ENCODE measurements at places on chromosomes 1 and 21.

GRCh38 chr1:223713546-223714420 lies 1.4 kb downstream of the CAPN2 start:
- DNase-seq: no peak

DNA sequence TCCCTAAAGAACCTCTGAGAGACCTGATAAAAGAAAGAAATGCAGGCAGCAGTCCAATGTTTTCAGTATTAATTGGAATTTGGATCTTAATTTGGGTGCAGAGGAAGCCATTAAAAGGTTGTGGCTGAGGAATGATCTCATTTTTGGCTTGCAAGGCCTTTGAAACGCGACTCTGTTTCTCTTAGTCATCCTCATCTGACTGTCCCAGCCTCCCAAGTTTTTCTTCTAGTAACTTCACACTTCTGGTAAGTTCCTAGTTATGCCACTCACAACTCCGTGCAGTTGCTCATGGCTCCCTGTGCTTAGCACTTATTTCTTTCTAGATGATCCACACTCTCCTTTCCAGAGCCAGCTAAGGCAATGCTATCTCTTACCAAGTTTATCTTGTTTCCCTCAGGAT lies 147.4 kb upstream of the USP24 start:
- DNase-seq: peak; percentile 36

GRCh38 chr1:156726549-156727226 lies 1.6 kb upstream of the METTL25B start:
- DNase-seq: peak; percentile 61

DNA sequence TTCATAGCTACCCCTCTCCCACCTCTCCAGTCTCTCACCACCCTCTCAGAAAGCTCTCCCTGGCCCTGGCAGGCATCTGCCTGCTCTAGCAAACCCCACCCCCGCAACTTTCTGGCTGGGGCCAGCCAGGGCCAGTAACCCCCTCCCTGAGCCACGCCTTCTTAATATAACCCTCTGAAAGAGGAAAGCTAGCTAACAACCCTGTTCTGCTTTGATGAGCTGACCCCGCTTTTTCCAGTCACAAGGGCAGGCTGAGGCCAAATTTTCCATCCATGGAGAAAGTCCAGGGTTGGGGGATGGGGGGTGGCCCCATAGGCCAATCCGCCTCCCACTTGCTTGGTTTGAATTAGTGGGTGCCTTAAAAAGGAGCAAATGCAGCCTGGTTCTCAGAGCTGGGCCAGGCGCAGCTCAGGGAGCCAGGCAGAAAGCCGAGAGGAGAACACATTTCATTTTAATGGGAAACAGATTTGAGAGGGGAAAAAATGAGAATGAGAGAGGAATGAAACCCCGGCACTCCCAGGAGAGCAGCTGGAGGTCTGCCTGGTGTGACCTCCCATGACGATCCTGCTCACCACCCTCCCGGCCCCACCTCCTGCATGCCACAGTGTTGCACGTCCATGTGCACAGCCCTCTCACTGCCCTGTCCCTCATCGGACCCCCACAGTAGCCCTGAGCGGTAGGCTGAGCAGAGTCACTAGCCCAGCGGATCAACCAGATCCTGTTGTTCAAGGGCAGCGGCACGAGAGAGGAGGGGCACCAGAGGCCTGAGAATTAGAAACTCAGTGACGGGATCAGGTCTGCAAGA lies 62.3 kb downstream of the OPTC start:
- peak; percentile 88 for DNase-seq

DNA sequence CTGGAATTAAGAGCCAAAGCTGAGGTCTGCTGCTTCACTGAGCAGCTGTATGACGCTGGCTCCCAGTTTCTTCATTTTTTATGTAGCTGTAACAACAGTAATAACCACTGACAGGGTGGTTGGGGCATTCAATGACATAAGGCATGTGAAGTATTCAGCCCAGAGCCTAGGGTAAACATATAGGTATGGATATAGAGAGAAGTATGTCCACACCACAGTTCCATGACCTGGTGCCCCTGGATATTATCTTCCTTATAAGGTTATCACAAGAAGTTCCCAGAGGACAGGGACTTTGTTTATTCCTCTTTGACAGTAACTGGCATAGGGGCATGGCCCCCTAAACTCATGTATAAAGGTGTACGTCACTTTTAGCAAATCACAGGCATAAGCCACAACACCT lies 14.7 kb downstream of the RAB42 start:
- DNase-seq: no peak

GRCh38 chr1:234987415-234988154 lies 141.1 kb downstream of the TOMM20 start:
- DNase-seq: peak; percentile 83
